Heart left ventricle (tissue), 16 donors: ENCODE measurements at places on chromosomes 2 and 18.

- no peak for DNase-seq
Measured at GRCh38 chr2:29482867-29483266, 367.7 kb downstream of the CLIP4 start.

GRCh38 chr2:189821953-189822748 lies 37.9 kb downstream of the PMS1 start:
- DNase-seq, result no peak

- no peak for DNase-seq
Measured at GRCh38 chr2:235066490-235066889, 114.7 kb downstream of the SH3BP4 start.

DNA sequence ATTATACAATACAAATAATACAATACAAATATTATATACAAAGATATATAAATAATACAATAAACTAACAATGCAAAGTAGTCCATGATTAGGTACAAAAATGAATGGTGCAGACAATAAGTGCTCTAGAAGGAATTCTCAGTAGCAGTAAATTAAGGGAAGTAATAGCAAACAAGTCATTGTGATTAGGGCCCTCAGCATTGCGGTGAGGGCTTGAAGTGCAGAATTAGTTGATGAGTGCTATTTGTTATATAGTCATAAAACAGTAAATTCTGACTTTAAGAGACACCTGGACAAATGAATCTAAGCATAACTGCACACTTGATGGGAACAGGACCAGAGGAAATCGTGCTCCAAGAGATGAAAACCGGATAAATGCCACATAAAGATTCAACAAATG lies 74.9 kb downstream of the ANKRD44 start:
- no peak for DNase-seq

DNA sequence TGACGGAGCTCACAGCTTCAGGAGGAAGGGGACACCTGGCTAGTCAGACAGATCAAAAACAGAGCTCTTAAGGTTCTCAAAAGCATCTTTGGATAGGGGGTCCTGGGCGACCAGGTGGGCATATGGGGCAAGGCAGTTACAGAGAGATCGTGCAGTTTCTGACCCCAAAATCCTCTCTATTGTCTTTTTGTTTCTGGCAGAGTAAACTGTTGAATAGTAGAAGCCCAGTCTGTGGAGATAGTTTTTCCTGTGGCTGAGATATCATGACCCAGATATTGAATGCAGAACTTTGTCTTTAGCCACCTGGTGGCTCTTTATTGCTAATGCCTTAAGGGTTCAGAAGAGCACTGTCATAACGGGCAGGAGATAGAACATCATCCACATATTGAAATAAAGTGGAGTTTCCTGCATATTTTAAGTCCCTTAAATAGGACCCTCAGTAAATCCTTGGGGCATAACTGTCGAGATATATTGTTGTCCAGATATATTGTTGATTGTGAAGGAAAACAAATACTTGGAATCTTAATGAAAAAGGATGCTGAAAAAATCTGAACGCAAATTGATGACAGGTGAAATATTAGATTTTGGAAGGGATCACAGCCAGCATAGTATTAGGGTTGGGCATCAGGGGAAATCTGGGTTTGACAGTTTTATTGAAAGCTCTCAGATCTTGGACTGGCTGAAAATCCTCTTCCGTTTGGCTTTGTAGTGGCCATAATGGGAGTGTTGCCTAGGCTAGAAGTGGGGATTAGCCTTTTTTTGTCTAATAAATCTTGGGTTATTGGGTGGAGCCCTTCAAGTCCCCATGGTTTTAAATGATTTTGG lies 14.1 kb upstream of the ZDBF2 start:
- DNase-seq, result no peak

GRCh38 chr18:37139876-37140275 lies 310.9 kb downstream of the KIAA1328 start:
- DNase-seq, result no peak

DNA sequence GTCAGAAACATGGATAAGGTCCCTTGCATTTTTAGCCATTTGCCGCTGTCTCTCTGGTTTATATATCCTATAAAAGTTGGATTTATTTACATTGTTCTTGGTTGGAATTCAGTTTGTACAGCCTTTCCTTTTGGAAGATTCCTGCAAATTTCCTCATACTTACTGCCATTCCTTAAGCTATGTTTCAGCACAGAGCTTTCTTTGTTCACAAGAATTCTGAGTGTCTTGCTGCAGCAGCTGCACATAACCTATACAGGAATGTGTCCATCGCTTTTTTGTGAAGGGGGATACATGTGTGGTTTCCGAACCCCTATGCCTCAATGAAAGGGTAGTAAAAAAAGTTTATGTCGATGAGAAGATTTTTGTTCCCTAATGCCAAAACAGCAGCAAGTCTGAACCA lies 48.3 kb upstream of the CCDC68 start:
- DNase-seq, result no peak

DNA sequence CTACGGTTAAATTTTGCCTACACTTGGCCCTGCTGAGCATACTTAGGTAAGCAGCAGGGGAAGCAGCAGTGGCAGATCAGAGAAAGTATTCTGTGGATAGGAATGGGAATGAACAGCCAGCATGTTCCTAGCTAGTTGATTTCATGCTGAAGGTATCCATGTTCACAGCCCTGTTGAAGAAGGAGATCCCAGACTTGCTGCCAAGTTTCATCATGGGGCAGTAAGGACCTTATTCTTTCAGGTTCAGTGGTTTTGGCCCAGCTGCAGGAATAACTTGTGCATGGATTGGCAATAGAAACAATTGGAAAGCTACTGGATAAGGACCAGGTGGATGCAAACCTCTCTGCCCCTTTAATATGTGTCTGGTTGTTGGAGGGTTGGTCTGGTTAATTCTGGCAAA lies 98.2 kb upstream of the TMEM178A start:
- no peak for DNase-seq

DNA sequence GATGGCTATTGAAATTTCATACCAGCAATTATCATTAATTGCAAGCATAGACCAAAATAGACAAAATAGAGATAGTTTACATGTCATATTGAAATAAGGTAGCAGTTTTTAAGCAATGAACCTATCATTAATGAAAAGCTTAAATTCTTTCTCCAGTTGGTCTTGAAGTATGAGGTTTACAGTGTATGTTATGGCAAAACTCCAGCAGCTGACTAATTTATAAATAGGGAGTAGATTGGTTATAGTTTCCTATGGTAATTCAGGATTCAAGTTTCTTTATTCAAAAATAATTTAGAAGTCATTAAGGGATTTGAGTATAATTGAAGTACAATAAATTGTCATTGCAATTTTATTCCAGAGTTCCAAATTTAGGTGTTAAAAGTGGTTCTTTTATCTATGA lies 69.6 kb upstream of the COL5A2 start:
- no peak for DNase-seq

GRCh38 chr2:235330775-235331451 lies 162.9 kb upstream of the AGAP1 start:
- DNase-seq, result no peak

- DNase-seq, result peak; percentile 56
Measured at GRCh38 chr2:231483398-231484329, 19.4 kb upstream of the NCL start.

DNA sequence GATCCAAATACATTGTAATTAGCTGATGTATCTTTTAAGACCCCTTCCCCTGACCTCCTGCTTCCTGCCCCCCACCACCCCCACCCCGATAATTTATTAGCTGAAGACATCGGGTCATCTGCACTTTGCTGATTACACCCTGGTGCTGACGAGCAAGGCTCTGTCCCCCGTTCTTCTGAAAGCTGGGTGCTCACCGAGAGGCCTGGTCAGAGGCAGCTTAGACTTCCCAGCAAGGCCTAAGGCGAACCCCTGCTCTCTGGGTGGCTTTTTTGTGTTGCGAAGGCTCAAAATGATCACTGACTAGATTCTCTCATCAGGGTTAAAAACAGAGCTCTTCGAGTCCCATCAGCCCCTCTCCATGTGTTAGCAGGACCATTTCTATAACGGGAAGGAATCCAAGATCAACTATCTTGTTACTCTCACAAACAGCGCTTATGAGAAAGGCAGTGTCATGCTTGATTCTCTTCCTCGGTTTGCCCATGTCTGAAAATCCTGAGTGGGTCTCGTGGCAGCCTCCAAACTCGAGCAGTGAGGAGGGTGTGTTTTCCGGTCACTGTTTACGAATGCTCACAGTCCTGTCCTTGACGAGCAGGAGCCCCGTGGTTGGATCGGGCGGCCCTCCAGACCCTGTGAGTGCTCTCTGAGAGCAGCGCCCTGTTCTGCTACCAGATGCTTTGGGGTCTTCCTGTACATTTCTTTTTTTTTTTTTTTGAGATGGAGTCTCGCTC lies 201.6 kb downstream of the HDAC4 start:
- no peak for DNase-seq

DNA sequence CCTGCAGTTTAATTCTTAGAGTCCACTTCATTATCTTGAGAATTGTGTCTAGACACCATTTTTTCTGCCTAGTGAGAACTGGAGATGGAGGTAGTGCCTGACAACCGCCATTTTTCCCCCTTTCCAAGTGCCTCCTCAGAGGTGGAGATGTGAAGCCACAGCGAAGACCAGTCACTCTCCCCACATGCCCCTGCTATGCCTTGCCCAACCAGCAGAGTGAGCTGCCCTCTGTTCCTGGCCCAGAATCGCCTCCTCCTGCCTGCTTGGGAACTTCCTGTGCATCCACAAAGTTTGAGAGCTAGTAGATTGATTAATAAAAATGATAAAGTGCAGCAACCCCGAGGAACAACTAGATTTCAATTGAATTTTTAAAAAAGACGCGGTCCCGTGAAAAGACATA lies 123.3 kb downstream of the CLIP4 start:
- no peak for DNase-seq
